Stimulated activated CD8-positive, alpha-beta memory T cell treated with anti-CD3 and anti-CD28 coated beads, Interleukin-4, amount 100 ng/mL, for 4 hours (primary cell): ENCODE measurements at places on chromosomes 3 and 15.

GRCh38 chr3:56111606-56112304 lies 356.5 kb downstream of the ERC2 start:
- DNase-seq: no peak

GRCh38 chr3:65922441-65922840 lies 116.3 kb downstream of the MAGI1 start:
- DNase-seq: no peak

DNA sequence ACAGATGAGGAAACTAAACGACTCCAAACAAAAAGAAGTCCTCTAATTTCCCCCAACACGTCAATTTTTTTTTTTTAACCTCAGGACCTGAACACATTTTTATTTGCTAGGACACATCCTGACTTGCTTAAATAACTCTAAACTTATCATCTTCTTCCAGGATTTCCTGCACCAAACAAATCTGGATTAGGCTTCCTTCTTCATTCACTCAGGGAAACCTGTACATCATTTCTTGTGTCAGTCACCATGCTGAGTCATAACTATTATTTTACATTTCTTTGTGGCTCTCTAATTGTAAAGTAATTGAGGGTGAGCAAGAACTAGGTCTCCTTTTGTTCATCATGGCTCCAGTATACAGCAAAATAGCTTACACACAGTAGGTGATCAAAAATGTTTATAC lies 433.4 kb upstream of the GBE1 start:
- no peak for DNase-seq

GRCh38 chr3:37474901-37475331 lies 300.5 kb upstream of the LRRFIP2 start:
- no peak for DNase-seq

DNA sequence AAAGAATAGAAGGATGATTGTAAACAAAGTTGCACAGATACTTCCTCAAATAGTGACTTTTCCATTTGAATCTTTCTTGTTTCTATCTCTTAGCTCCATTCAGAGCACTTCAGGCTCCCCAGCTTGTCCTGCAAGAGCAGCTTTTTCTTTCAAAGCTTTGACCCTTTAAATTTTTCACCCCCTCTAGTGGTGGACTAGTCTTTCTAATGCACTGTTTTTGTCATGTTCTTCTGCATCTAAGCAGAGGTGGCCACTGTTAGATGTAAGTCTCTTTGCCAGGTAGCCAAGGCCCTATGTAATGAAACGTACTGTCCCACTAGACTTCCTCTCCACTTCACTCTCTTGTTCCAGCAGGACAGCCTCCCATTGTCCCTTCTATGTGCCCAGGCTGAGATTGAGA lies 74.0 kb upstream of the MANF start:
- no peak for DNase-seq
